Naive thymus-derived CD8-positive, alpha-beta T cell (primary cell): ENCODE measurements at places on chromosomes 12 and 14. TPM values are rescaled to one million over a fixed set of nuclear protein-coding genes. Genes with fewer than 3 reads are reported as not detected.

- H3K4me3 ChIP-seq: no peak overlapping the region
- no peak overlapping the region for H3K27ac ChIP-seq
- DNase-seq: no peak
Observed at GRCh38 chr14:36834293-36834692, 172.6 kb downstream of the PAX9 start.

DNA sequence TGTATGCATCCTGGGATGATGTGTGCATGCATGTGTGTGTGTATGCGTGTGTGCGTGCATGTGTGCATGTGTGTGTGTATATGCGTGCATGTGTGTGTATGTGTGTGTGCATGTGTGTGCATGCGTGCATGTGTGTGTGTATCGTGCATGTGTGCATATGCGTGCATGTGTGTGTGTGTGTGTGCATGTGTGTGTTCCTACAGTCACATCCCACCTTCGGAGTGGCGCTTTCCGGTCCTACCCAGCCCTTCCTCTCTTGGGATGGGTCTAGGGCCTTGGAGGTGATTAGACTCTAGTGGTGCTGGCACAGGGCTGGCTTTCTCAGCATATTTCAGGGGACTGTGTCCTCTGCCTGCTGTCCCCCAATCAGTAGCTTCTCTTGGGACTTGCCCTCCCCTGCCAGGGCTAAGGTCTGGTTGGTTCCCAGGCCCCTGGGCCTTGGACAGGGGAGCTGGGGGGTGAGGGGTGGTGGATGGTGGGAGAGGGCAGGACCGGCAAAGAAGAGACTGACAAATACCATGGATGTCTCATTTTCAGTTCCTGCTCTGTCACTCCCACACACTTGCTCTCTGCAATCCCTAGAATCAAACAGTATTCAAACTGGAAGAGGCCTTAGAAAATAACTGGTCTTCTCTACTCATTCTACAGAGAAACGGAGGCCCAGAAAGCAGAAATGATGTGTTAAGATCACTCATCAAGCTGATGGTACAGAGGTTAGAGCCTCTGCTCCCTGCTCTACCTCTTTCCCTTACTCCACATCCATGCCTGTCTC is 21.9 kb upstream of the FAIM2 start:
- no peak for DNase-seq
- no peak overlapping the region for H3K4me3 ChIP-seq
- no peak overlapping the region for H3K27ac ChIP-seq
- no peaks in the 10 kb centered on the region for H3K36me3 ChIP-seq
- no peaks in the 10 kb centered on the region for H3K4me1 ChIP-seq

- peaks cover 9% of the 10 kb centered on the region for H3K36me3 ChIP-seq
- no peak for DNase-seq
- no peaks in the 10 kb centered on the region for H3K27me3 ChIP-seq
- peak overlapping the region; percentile 64 for H3K4me3 ChIP-seq
Observed at GRCh38 chr14:61381553-61381952, 60.2 kb downstream of the PRKCH start.

GRCh38 chr14:99870617-99871016 is 77.4 kb downstream of the EML1 start:
- no peaks in the 10 kb centered on the region for H3K36me3 ChIP-seq
- no peak for DNase-seq
- no peaks in the 10 kb centered on the region for H3K4me1 ChIP-seq
- H3K27ac ChIP-seq: no peak overlapping the region
- H3K4me3 ChIP-seq: no peak overlapping the region
- peaks cover 14% of the 10 kb centered on the region for H3K27me3 ChIP-seq

Gene HOXC6
- not detected for total RNA-seq

Gene LRRK2
- 1.5 TPM for total RNA-seq

Gene NPAS3
- total RNA-seq: not detected
